A549 treated with CpdA at 1 μM for 4 hours (cell line): ENCODE measurements at places on chromosomes 7 and 10. TPM values are rescaled to one million over a fixed set of nuclear protein-coding genes. Genes with fewer than 3 reads are reported as not detected.

Gene EEF1AKMT2
- 15.1 to 21.0 TPM (median 18.2 TPM) in 5 replicates for total RNA-seq

Gene PLXNA4
- 0.58 to 2.1 TPM (median 1.3 TPM) in 5 replicates for total RNA-seq

Gene C10orf120
- total RNA-seq, result not detected in 5 replicates

Gene TMEM270
- total RNA-seq, result 0.17 to 0.23 TPM (median 0.20 TPM) in 3 of 5 replicates, not detected in the others

Gene CLRN3
- not detected in 5 replicates for total RNA-seq

Gene CXCL12
- 0.11 to 0.23 TPM (median 0.16 TPM) in 5 replicates for total RNA-seq

Gene AGR2
- total RNA-seq, result 97.0 to 175 TPM (median 138 TPM) in 5 replicates

Gene TMEM196
- total RNA-seq, result not detected in 5 replicates

Gene GBX1
- total RNA-seq, result not detected in 5 replicates
